WTC11 (cell line): ENCODE measurements at places on chromosomes 2 and 18.

GRCh38 chr2:129805899-129806298 is 173.6 kb upstream of the RAB6C start:
- DNase-seq, result no peak

DNA sequence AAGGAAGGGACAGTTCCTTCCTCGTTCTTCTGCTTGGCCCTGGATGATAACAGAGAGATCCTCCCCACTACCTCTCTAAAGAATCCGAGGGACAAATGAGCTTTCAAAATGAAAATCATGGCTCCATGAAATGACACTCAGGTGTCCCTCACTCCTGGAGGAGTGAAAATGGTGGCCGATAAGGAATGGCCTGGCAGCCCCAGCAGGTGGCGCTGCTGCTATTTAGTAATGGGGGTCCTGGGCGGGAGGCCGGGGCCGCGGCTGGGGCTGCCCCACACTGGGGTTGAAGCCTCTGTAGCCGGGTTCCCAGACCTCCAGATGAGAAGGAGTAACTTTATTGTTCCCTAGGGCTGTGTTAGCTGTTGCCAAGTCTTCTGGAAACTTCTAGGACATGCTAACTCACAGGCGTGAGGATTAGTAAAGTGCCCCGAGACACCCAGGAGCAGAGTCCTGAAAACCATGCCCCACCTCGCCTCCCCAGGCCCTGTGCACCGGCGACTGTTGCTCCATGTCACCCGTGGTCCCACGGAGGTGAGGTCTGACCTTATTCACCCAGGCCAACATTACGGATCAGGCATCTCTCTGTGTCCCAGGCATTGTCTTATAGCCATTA is 138.0 kb downstream of the CTIF start:
- DNase-seq, result peak; percentile 89

DNA sequence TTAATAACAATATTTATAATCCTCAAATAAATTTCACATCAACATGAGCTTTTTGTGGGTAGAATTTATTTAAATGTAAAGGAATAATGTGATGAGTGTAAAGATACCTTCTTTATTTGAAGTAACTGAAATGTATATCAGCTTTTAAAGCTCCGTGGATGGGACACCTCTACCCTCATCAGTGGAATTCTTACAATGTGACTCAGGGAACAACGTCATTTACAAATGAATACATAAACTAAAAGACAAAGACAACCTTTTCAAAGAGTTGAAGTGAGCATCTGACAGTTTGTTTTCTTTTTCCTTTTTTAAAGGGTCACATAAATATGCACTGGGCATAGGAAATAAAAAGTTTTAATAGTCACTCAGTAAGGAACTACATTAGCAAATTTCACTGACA is 1127.0 kb upstream of the CRIM1 start:
- DNase-seq, result no peak

- DNase-seq, result no peak
Measured at GRCh38 chr2:177076636-177077179, 135.9 kb upstream of the HNRNPA3 start.

- no peak for DNase-seq
Measured at GRCh38 chr2:225794652-225795400, 395.3 kb downstream of the NYAP2 start.

- DNase-seq, result no peak
Measured at GRCh38 chr2:37934591-37935513, 9.8 kb downstream of the RMDN2 start.

DNA sequence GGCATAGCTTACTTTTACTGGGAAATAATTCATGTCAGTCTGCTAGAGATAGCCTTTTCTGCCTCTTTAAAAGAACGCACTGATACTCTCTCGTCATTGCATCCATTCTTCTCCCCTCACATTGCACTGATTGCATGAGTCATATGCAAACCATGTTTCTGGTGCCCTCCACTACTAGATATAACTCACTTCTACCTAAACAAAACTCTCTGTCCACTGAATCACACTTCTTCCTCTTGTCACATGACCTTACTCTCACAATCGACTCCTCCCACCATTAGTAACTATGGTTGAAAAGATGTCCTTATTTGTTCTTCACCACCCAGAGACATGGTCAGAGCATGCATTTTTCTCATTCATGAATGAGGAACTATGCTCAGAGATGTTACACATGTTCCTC is 158.0 kb downstream of the CSRNP3 start:
- no peak for DNase-seq

- DNase-seq, result no peak
Measured at GRCh38 chr2:74438248-74438647, 3.5 kb downstream of the RTKN start.

DNA sequence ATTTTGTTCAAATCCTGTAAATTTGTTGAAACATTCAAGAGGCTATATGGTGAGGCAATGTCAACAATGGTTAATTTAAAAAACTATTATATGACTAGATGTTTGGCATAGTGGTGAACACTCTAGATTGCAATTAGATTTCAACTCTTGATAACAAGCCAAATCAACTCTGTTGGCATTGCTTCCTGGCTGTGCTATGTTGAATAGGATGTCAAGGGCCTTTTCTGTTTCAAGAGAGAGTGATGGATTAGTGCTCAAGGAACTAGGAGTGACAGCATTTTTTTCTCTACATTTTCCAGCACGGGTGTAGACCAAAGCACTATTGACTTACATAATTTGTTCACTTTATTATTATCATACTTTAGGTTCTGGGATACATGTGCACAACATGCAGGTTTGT is 172.4 kb upstream of the KCNH7 start:
- DNase-seq, result no peak

GRCh38 chr18:36628435-36629137 is 200.2 kb downstream of the TPGS2 start:
- DNase-seq, result no peak

GRCh38 chr2:105754011-105754410 is 9.3 kb downstream of the NCK2 start:
- no peak for DNase-seq

GRCh38 chr2:212245880-212246279 is 292.7 kb downstream of the ERBB4 start:
- no peak for DNase-seq

DNA sequence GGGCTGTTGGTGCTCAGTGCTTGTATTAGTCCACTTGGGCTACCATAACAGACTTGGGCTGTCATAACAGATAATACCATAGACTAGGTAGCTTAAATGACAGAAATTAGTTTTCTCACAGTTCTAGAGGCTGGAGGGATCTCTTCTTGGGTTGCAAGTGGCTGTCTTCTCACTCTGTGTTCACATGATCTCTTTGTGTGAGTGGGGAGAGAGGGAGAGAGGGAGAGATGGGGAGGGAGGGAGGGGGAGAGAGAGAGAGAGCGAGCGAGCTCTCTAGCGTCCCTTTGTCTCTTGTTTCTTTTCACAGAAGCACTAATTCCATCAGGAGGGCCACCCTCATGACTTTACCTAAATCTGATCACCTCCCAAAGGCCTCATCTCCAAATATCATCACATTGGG is 4.5 kb upstream of the XRCC5 start:
- no peak for DNase-seq

GRCh38 chr2:195406886-195407603 is 250.0 kb upstream of the SLC39A10 start:
- DNase-seq, result no peak

- DNase-seq, result no peak
Measured at GRCh38 chr2:20496076-20496872, 49.4 kb downstream of the RHOB start.

DNA sequence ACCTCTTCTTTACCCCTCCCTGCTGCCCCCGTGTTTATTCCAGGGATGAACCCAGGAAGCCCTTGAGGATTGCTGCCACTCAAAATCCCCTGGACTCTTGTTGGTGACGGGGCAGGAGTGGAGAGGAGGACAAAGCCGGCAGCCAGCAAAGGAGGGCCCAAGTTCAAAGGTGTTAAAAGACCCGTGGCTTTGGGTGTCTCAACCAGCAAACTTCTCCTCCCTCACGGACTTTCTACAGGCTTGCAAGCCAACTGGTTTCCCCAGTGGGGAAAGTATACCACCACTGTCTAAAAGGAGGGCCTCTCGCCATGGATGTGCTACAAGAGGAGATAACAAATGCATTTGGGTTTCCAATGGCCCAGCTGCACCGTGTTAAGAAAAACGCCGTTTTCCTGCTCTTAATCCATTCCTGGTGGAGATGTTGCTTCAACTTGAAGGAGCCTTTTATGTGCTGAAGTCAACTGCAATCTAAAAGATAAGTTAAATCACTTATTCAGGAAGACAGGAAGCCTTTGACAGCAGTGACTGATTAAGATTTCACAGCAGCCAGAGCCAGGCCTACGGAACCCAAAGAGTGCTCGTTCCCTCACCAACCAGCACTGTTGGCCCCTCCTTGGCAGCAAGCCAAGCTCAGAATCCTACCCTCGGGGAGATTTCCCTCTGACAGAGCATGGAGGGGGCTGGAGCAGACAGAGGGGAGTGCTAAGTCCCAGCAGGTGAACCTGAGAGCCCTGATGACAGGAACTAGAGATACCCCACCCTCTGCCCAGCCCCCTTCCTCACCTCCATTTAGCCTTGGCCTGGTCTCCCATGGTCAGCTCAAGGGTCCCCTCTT is 57.8 kb downstream of the ZBTB7C start:
- DNase-seq, result no peak

DNA sequence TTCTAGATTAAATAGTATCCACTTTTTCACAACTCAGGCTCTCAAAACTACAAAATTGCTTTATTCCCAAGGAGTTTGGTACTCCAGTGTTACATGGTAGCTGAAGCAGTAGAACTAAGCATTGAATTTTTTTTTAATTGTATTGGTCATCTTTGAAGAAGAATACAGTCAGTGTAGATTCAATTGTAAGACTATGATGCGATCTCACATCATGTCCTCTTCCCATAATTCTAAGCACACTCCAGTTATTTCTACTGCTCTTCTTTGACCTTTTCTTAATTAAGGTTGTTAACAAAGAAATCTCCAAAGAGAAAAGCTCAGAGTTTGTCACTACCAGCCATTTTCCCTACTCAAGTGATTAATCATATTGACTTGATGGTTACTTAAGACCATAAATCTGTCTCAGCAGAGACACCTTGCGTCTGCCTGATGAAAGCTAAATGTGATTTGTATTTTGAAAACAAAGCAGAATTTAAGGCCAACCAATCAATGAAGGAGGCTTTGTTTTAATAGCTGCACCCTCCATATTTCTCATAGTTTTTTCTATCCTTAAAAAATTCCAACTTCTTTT is 130.2 kb downstream of the DTNA start:
- no peak for DNase-seq

- no peak for DNase-seq
Measured at GRCh38 chr18:33355756-33356155, 84.8 kb downstream of the CCDC178 start.

DNA sequence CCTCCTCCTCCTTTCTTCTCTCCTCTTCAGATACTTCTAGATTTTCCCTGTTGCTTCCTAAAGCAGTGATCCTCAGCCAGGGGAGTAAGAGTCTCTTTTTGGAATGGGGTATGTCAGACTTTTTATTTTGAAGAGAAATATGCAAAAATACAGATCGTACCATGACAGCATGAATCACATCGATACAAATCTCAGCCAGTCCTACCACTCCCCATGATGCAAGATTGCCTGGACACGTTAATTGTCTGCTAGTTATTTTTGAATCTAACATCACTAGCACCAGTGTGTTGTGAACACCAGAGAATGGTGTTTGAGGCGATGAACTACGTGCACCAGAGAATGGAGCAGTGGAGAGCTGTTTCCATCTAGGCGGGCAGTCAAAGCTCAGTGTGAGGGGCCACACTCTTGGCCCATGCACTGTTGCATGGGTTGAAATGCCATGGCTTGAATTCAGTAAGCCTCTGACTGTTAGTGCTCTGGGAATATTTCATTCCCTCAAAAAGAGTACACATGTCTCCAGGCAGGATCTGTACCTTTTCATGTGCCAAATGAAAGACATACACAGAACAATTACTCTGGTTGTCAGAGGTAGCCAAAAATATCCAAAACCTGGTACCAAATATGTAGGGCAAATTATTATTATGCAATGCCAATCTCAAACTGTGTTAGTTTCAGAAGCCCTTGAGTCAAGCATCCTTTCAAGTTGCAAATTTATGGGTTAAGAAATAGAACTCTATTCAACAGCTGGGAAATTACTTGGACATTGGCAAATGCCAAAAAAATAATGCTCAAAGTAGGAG is 46.3 kb upstream of the RALBP1 start:
- no peak for DNase-seq

GRCh38 chr18:76984193-76985155 is 148.1 kb downstream of the MBP start:
- DNase-seq, result no peak

DNA sequence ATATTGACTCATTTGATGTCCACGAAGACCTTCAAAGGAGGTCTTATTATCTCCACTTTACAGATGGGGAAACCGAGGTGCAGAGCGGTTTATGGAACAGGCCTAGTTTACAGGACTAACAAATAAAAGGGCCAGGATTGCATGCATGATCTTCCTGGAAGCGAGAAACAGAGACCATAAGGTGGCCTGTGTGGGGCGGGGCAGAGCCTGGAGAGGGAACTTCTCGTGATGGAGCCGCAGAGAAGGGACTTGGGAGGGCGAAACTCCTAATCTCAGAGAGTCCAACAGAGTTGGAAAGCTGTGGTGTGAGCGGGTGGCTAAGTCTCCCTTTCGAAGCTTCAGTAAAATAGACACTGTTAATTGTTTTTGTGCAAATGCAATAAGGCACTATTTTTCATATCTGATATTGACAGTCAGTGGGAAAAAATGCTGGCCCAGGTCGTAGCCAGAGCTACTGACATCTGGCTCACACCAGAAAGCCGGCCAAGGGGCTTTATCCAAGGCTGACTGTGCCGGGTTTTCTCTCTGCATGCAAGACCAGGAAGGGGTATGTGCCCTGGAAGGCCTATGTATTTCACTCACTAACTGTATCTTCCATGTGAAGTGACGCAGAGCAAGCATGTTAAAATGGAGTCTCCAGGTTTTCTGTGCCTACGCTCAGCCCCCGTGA is 4.5 kb downstream of the INPP5D start:
- DNase-seq, result no peak

GRCh38 chr2:86087936-86088850 is 17.5 kb downstream of the POLR1A start:
- no peak for DNase-seq
